Amniotic epithelial cell (primary cell): ENCODE measurements at places on chromosomes 13 and 19.

GRCh38 chr19:28936001-28936400, 276.9 kb downstream of the UQCRFS1 start:
- DNase-seq = no peak

DNA sequence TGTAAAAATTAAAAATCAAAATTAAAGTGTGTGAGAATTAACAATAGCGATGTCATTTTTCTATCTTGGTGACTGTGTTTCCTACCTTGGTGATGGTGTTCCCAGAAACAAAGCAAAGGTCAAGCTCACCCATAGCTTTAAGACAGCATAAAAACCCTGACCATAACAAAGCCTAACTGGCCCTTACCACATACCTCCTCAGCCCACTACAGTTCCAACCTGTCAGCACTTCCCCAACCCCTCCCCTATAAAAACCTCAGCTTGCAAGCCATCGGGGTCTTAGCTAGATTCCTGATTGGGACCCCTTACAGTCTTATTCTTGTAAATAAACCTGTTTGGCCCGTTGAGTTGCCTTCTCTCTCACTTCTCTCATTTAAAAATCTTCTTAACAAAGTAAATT, 484.4 kb upstream of the PCDH20 start:
- DNase-seq = no peak

DNA sequence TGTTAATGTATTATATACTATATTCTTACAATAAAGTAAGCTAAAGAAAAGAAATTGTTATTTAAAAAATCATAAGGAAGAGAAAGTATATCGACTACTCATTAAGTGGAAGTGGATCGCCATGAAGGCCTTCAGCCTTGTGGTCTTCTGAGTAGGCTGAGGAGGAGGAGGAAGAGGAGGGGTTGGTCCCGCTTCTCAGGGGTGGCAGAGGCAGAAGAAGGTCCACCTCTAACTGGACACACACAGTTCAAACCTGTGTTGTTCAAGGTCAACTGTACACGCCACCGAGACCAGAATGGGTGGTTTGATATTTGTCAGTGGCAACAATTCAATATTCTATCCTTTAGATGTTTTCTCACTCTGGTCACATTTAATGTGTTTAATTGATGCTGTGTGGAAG, 67.2 kb downstream of the ALOX5AP start:
- DNase-seq = no peak

GRCh38 chr19:39515551-39516191, 732 bp downstream of the SELENOV start:
- DNase-seq = no peak

DNA sequence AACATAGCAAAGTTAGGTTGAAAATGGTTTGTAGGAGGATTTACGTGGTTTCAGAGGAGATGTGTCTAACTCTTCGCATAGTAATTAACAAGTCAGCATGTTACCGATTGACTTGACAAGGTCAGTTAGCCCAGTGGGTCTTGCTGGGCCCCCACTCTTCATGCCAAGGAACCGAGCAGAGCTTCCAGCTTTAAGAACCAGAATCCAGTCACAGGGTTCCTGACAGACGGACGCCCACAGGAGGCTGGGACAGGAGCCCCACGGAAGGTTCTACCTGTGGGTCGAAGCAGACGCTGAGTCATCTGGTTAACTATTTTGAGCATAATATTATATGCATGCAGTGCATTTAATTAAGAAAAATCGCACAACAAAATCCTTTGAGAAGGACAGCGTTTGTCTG, 3.5 kb downstream of the TMEM255B start:
- DNase-seq = no peak

DNA sequence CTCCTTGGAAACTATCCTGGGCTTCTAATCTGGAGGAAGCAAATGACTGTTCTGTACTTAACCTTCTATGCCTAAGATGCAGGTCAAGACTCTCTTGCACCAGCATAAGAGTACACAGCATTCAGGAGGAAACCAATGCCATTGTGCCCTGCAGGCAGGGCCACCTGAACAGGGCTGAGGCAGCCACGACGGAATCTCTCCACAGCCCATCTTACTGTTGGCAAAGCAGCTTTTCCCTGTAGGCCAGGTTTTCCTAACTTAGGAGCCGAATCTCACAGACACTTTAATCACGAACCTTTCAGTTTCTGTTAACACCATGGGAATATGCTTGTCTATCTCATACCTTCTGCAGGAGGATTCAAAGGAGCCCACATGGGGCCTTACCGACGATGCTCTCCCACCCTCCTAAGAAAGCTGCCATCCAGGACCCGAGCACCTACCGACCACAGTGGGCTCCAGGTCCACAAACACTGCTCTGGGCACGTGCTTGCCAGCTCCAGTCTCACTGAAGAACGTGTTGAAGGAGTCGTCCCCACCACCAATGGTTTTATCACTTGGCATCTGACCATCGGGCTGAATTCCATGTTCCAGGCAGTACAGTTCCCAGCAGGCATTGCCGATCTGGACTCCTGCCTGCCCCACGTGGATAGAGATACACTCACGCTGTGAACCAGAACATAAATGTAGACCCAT, 2.6 kb downstream of the TUBA3C start:
- DNase-seq = no peak

- DNase-seq = no peak
These were observed 696.9 kb upstream of the ATXN8OS start for GRCh38 chr13:69410761-69411160.

DNA sequence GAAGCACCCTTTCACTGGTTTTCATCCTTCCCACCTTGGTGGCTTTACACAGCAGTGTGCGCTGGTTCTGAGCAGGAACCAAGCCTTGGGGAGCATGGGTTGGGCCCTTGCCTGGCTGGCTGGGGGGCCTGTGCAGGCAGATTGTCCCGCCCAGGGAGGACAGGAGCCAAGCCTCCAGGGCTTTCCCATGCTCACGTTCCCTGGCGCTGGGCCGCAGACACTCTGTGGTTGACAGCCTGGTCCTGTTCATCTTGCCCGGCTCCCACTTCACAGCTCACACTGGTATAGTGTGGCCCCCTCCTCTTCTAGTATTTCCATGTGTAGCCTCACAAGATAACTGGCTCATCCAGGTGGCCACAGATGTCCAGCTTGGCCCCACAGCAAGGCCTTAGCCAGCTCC, 4.6 kb upstream of the CCNE1 start:
- DNase-seq = no peak

- DNase-seq = no peak
These were observed 25.5 kb upstream of the ZNF562 start for GRCh38 chr19:9700229-9700981.

DNA sequence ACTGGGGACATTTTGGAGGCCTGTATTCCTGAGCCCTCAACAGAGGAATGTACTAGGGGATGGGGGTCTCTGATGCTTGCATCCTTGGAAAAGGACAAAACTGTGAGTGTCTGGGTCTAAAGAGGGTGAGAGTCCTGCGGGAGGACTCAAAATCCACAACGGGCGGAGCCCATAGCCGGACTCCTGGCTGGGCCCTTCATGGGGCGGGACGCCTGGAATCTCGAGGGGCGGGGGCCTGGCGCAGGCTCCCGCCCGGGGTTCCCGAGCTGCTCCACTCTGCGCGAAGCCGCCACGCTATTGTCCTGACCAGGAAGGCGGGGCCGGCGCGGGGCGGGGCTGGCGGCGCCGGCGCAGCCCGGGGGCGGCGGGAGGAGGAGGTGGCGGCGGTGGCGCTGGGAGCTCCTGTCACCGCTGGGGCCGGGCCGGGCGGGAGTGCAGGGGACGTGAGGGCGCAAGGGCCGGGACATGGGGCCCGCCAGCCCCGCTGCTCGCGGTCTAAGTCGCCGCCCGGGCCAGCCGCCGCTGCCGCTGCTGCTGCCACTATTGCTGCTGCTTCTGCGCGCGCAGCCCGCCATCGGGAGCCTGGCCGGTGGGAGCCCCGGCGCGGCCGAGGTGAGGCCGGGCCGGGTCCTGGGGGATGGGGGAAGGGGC, at the start of gene APLP1:
Gene APLP1, plus strand, starts transcription at position 403 of the 651 bp plus-strand sequence. Its CDS starts 63 bp downstream, at position 466.
- no peak for DNase-seq

GRCh38 chr19:8357007-8357521, 6.9 kb upstream of the ANGPTL4 start:
- peak; percentile 60 for DNase-seq

DNA sequence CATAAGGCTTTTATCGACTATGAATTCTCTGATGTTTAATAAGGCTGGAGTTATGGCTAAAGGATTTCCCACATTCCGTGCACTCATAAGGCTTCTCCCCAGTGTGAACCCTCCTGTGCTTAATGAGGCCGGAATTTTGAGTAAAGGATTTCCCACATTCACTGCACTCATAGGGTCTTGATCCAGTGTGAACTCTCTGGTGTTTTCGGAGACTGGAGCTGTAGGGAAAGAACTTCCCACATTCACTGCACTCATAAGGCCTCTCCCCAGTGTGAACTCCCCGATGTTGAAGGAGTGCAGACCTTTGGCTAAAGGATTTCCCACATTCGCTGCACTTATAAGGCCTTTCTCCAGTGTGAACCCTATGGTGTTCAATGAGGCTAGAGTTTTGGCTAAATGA, 7.4 kb downstream of the ZNF154 start:
- no peak for DNase-seq

- no peak for DNase-seq
These were observed 41.4 kb upstream of the OBI1 start for GRCh38 chr13:78700121-78700910.

DNA sequence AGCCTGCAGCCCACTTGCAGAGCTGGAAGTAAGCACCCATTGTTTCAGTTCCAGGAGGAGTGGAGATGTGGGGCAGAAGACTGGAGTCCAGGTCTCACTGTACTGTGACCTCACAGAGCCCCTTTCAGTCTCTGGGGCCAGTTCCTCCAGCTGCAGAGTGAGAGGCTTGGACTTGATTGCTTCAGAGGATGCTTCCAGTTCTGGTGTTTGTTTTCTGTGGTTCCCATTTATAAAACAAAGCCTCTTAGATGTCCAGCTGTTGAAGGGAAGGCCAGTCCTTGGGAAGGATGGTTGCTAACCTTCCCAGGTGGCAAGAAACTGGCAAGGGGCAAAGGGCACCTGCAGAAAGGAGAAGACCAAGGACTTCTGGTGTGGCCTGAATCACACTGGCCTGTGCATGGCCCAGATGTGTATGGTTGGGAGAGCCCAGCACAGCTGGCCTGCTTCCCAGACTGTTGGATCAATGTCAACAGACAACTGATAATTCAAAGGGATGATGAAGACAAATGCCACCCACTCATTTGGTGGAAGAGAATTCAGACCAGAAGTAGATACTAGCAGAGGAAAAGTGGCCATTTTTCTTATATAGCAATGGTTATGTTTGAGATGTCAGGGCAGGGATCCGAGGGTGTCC, 218.5 kb downstream of the ZNF536 start:
- no peak for DNase-seq

- peak; percentile 63 for DNase-seq
These were observed 248.8 kb downstream of the DACH1 start for GRCh38 chr13:71618159-71618558.

DNA sequence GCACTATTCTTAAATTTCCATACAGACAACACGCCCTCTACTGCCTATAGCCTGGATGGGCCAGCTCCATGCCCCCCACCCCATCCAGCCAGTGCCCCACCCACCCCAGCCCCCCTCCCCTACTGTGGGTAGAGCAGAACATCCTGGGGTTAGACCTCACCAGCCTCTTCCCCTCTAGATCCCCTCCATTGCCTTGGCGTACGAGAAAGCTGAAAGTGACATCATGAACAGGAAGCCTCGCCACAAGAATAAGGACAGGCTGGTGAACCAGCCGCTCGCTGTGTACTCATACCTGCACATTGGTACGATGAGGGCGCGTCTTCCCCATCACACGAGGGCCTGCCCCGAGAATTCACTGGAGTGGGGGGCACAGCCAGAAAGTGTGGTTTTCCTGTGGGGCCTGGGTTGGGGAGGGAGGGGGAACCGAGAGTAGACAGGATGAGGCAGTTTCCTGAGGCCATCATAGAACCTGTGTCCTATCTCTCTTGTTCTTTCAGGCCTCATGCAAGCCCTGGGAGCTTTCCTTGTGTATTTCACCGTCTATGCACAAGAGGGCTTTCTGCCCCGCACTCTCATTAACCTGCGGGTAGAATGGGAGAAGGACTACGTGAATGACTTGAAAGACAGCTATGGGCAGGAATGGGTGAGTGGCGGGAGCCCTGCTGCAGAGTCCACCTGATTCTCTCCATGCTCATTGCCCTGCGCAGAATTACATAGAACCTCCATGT, 29.1 kb downstream of the ATP12A start:
- no peak for DNase-seq

GRCh38 chr19:16121967-16122366, 10.3 kb downstream of the RAB8A start:
- DNase-seq = no peak

DNA sequence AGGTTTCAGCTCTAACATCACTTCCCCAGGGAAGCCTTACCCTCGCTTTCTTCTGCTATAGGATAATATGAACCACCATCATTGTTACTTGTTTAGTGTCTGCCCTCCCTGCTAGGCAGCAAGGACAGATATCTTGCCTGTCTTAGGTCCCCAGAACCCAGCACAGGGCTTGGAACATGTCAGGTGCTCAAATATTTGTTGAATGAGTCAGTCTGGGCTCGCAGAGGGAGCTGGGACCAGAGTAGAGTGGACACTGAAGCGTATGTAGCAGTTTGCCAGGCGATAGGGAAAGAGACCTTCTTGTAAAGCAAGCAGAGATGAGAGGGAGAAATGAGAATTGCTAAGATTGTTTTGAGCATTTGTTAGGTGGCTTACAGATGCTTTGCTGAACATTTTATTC, 11.7 kb downstream of the BCKDHA start:
- peak; percentile 59 for DNase-seq

DNA sequence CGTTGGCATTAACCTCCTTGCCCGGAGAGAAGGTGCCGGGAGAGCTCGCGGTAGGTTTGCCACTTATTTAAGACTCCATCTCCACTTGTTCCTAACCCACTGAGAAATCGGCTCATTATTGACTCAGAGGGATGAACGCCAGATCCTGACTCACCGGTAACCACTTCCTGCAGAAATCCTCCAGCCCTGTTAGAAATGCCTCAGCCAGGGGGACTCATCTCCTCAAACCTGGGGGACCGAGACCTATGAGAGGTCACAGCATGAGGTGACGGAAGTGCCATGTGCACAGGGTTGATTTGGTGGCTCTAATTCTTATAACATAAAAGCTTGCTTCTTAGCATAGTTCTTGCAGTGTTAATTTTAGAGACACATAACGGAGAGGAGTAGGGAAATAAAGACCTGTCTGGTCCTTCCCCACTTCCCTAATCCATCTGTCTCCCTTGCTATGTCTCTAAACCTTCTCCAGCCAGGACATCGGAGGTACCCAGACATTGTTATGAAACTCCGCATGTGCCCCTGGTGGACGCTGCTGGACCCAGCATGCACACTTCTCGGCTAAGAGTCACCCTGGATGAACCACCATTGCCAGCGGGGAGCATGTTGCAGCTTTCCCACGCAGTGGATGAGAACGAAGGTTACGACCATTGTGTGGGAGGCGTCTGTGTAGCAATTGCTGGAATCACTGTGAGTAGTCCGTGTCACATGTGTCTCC, 158.9 kb downstream of the EFNB2 start:
- peak; percentile 92 for DNase-seq

- DNase-seq = no peak
These were observed 814 bp downstream of the NBEA start for GRCh38 chr13:34942732-34943435.

- no peak for DNase-seq
These were observed 9.8 kb downstream of the LILRB2 start for GRCh38 chr19:54271106-54271505.

GRCh38 chr19:4172861-4173473, 9.4 kb downstream of the SIRT6 start:
- DNase-seq = peak; percentile 10

GRCh38 chr13:47484548-47484947, 516.5 kb downstream of the SUCLA2 start:
- DNase-seq = peak; percentile 71

GRCh38 chr13:46293436-46293835, 81.7 kb downstream of the LRRC63 start:
- DNase-seq = no peak

GRCh38 chr19:35037716-35038622, 3.6 kb upstream of the HPN start:
- DNase-seq = no peak
